ENCODE measurements at places on chromosomes 1 and 21.
A peak's percentile ranks its signal among the peaks of the same experiment; 100 is the strongest.

DNA sequence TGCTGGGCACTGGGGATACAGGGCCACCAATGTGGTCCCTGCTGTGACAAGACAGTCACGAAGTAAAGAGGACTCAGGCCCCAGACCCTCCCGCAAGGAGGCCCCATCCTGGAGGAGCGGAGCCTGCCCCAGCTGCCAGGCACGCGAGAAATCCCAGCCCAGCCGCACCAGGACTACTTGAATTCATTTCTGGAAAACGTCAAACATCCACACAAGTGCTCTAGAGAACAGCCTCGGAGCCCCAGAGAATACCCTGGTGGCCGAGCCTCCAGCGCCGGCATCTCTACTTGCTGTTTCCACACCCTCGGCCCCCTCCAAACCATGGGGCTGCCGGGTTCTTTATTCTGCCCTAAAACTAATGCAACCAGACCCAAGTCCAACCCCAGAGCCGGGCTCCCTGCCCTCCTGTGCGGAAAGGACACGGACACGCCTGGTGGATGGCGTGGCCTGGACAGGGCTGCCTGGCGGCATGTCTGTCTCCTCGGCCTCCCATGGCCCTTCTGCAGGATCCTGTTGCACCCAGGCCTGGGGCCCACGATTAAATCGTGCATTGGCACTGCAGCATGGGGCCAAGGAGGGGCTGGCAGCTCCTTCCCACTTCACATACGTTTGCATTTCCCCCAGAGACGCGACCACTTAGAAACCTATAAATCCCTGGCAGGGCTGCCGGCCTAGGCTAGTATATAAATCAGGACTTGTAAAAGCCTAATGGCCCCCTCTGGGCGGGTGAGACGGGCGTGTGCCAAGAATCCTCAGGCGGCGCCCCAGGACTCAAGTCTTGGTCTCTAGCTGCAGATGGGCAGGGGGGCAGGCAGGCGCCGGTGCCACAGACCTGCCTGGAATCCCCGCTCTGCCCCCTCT is 41.2 kb downstream of the DMRTB1 start:
- no peak for DNase-seq

DNA sequence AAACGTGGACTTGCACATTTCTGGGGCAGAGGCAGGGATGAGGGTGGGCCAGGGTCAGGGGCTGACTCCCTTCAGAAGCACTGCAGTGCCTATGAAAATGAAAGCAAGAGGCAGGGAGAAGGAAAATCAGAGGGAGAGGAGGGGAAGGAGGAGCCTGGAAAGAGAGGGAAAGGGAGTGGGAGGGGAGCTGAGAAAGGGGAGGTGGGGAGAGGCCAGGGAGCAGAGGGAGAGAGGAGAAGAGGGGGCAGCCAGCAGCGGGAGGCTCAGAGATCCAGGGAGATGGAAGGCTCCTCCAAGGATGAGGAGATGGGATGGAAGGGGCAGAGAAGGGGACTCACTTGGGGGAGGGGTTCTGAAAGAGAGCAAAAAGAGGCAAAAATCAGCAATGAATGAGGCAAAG is 96.3 kb upstream of the KLHDC7A start:
- DNase-seq, result no peak

DNA sequence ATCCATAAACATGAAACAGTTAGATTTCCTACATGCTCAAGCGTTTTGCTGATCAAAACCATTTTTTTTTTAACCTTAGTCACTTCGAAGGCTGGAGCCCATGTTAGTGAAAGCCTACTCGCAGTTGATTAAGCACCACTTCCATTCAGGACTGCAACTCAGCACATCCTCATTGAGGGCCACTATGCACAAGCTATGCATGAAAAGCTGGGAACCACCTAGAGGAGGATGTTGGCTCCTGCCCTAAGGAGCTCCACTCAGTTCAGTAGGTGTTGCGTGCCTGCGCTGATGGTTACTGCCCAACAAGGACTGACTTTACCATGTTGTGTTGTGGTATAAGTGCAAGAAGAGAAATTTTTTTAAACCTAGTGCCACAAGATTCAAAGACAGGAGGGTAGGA is 181.4 kb upstream of the L1TD1 start:
- no peak for DNase-seq

GRCh38 chr1:204989266-204990058 is 53.5 kb upstream of the CNTN2 start:
- DNase-seq, result peak; percentile 61

- DNase-seq, result no peak
These were observed 899.2 kb downstream of the NCAM2 start for GRCh38 chr21:21897275-21897883.

GRCh38 chr1:160748181-160748877 is 9.3 kb downstream of the SLAMF7 start:
- DNase-seq, result no peak
